Left lung (tissue), 14 donors: ENCODE measurements at places on chromosomes 11 and 22. TPM values are rescaled to one million over a fixed set of nuclear protein-coding genes. Genes with fewer than 3 reads are reported as not detected.
A peak's percentile ranks its signal among the peaks of the same experiment; 100 is the strongest.

GRCh38 chr22:41682033-41682807, 6.4 kb downstream of the SNU13 start:
- H3K27me3 ChIP-seq, result no peaks in the 10 kb centered on the region
- H3K4me3 ChIP-seq, result peak overlapping the region; percentile 47
- peak; percentile 80 for DNase-seq
- no peaks in the 10 kb centered on the region for H3K4me1 ChIP-seq
- H3K36me3 ChIP-seq, result no peaks in the 10 kb centered on the region
- H3K27ac ChIP-seq, result peak overlapping the region; percentile 84

INSC gene
- total RNA-seq, result 0.52 TPM

GRCh38 chr22:49349181-49349835, 478.4 kb downstream of the BRD1 start:
- H3K36me3 ChIP-seq, result no peaks in the 10 kb centered on the region
- no peak overlapping the region for H3K4me3 ChIP-seq
- DNase-seq, result no peak
- no peaks in the 10 kb centered on the region for H3K4me1 ChIP-seq

DNA sequence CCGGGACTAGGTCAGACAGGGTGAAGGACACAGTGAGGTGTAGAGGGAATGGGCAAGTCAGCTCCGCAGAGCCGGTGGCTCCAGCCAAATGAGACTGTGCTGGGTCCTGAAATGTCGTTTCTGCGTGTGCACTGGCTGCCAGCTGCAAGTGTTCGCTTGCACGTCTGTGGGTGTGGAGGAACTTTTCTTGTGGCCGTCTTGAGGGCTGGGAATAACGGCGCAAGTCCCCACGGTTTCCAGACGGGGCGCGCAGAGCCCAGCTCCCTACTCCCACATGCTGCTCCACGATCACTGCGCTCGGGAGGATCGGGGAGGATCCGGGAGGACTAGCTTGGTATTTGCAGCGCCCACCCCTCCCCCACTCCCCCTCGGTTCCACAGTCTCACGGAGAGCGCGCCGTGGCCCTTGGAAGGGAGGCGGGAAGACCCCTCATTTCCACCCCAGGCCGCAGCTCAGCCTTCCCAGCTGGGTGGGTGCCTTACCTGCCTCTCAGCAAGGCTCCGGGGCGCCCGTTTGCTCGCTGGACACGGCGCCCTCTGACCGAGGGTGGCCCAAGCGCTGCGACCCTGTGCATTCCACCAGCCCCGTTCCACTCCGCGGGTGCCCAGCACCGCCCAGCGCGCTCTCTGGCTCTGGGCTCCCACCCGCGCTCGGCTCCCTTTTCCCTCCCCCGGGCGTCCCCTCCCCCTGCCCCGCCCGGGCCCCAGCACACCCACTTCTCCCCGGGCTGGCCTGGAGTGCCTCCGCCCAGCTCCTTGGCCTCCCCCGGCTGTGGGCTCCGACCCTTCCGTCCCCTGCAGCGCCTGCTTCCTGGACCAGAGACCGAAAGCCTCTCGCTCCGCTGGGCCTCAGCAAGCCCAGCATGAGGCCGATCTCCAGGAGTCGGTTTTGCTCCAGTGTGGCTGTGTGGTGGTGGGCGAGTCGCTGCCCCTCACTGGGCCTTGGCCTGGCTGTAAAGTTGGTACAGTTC, at the start of gene KCNE3:
KCNE3 (minus strand) TSS at position 634 of the 970 bp plus-strand sequence. CDS start 9,986 bp downstream, outside the sequence.
- H3K27ac ChIP-seq, result peak within 1 kb of the TSS; percentile 74
- peak; percentile 56 for DNase-seq
- no peaks in the 10 kb centered on the region for H3K36me3 ChIP-seq
- peaks cover 52% of the 10 kb centered on the region for H3K4me1 ChIP-seq
- H3K4me3 ChIP-seq, result peak within 1 kb of the TSS; percentile 54

DPP3 gene
- total RNA-seq, result 46.4 TPM

NXPE1 gene
- total RNA-seq, result not detected

GRCh38 chr11:96827164-96827563, 437.4 kb downstream of the JRKL start:
- no peaks in the 10 kb centered on the region for H3K4me1 ChIP-seq
- H3K27me3 ChIP-seq, result no peaks in the 10 kb centered on the region
- no peaks in the 10 kb centered on the region for H3K36me3 ChIP-seq
- H3K4me3 ChIP-seq, result no peak overlapping the region

GPR83 gene
- total RNA-seq, result not detected

GRCh38 chr11:65931773-65932557, 12.7 kb downstream of the DRAP1 start:
- peaks cover 12% of the 10 kb centered on the region for H3K27me3 ChIP-seq
- H3K27ac ChIP-seq, result no peak overlapping the region
- no peaks in the 10 kb centered on the region for H3K36me3 ChIP-seq

GRCh38 chr11:92894197-92894596, 75.3 kb upstream of the MTNR1B start:
- H3K4me1 ChIP-seq, result no peaks in the 10 kb centered on the region
- no peak overlapping the region for H3K27ac ChIP-seq
- DNase-seq, result no peak

DNA sequence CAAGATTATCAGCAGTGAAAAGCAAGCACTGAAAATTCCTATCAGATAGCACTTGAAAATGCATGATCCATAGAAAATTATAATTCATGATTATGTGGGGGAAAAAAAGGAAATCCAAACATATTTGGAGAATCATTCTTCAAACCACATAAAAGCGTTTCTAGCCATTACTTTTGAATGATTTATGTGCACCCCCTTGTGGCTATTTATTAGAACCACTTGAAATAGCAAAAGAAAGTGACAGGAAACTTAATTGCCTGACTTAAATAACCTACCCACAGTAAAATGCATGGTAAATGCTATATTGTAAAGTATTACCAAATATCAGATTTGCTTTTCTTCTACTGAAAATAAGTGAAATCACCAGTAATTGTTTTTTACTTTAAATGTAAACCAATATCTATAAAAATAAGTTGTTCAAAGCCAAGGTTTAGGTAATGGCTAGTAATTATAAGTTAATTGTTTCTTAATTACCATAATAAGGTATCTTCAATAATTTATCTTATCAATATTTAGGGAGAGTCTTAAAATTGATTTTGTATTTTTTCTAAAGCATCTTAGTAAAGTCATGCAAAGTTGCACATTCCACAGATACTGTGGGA, 168.5 kb downstream of the ARHGAP42 start:
- H3K4me1 ChIP-seq, result no peaks in the 10 kb centered on the region
- DNase-seq, result no peak
- no peaks in the 10 kb centered on the region for H3K27me3 ChIP-seq
- no peaks in the 10 kb centered on the region for H3K36me3 ChIP-seq
- H3K4me3 ChIP-seq, result no peak overlapping the region

- no peak overlapping the region for H3K4me3 ChIP-seq
- H3K4me1 ChIP-seq, result no peaks in the 10 kb centered on the region
- no peaks in the 10 kb centered on the region for H3K36me3 ChIP-seq
- H3K27ac ChIP-seq, result no peak overlapping the region
- DNase-seq, result no peak
Measured at GRCh38 chr11:66800720-66801428, 42.4 kb upstream of the RCE1 start.

DNA sequence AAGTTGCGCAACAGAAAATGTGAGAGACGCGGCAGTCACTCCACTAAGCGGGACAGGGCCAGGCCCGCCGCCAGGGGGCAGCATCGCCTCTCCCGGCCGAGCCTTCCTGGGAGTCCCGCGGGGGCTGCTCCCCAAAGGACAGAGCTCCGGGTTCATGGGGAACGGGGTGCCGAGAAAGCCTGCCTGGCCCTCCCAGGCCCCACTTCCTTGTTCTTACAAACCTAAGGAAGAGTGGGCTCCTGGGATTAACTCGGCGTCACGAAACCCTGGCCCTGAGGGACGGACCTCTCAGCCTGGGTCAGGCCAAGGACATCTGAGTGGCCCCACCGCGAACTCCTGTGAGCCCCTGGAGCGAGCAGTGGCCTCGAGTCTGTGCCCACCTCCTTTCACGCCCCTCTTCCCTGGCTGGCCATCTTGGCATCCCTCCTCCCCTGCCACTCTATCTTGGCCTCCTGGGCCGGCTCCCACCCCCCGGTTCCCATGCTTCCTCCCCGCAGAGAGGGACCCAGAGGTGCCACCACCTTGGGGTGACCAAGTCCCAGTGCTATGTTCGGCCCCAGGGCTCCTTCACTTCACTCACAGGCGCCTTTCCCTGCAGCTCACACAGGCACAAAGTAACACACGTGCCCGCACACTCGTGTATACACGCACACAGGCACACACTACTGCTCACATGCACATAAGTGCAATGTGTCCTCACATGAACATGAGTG, 99.9 kb upstream of the FGF3 start:
- H3K36me3 ChIP-seq, result no peaks in the 10 kb centered on the region
- H3K4me1 ChIP-seq, result no peaks in the 10 kb centered on the region
- H3K27me3 ChIP-seq, result no peaks in the 10 kb centered on the region
- no peak overlapping the region for H3K27ac ChIP-seq

GRCh38 chr11:65290448-65291165, 24.1 kb upstream of the CDC42EP2 start:
- peak overlapping the region; percentile 89 for H3K27ac ChIP-seq
- no peaks in the 10 kb centered on the region for H3K36me3 ChIP-seq
- no peaks in the 10 kb centered on the region for H3K27me3 ChIP-seq
- DNase-seq, result peak; percentile 94
- peak overlapping the region; percentile 6 for H3K4me3 ChIP-seq

DNA sequence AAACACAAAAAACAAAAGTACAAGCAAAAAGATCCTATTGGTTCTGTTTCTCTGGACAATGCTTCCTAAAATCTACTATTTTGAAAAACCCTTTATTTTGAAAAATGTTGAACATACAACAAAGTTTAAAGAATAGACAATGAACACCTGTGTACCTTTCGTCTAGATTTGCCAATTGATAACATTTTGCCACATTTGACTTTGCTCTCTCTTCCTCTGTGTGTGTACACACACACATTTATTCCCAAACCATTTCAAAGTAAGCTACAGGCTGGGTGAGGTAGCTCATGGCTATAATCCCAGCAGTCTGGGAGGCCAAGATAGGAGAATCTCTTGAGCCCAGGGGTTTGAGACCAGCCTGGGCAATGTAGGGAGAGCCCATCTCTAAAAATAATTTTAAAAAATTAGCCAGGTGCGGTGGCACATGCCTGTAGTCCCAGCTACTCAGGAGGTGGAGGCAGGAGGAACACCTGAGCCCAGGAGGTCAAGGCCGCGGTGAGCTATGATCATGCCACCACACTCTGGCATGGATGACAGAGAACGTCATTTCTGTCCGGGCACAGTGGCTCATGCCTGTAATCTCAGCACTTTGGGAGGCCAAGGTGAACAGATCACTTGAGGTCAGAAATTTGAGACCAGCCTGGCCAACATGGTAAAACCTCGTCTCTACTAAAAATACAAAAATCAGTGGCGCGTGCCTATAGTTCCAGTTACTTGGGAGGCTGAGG, 5.3 kb upstream of the PSMC3 start:
- H3K4me3 ChIP-seq, result no peak overlapping the region
- DNase-seq, result no peak
- no peaks in the 10 kb centered on the region for H3K4me1 ChIP-seq
- H3K36me3 ChIP-seq, result no peaks in the 10 kb centered on the region

GRCh38 chr11:106369224-106369623, 291.8 kb downstream of the AASDHPPT start:
- H3K4me1 ChIP-seq, result no peaks in the 10 kb centered on the region
- DNase-seq, result no peak
- no peaks in the 10 kb centered on the region for H3K36me3 ChIP-seq
- no peak overlapping the region for H3K4me3 ChIP-seq
- no peak overlapping the region for H3K27ac ChIP-seq
- no peaks in the 10 kb centered on the region for H3K27me3 ChIP-seq

MARK2 gene
- 38.9 TPM for total RNA-seq

OR8D1 gene
- total RNA-seq, result not detected

GLB1L2 gene
- total RNA-seq, result 11.9 TPM

- no peaks in the 10 kb centered on the region for H3K27me3 ChIP-seq
- H3K36me3 ChIP-seq, result no peaks in the 10 kb centered on the region
- no peak overlapping the region for H3K27ac ChIP-seq
- H3K4me3 ChIP-seq, result no peak overlapping the region
- H3K4me1 ChIP-seq, result no peaks in the 10 kb centered on the region
Measured at GRCh38 chr11:50170115-50170514, 137.4 kb downstream of the OR4C45 start.

GRCh38 chr11:1967641-1968225, 20.6 kb downstream of the MRPL23 start:
- H3K36me3 ChIP-seq, result no peaks in the 10 kb centered on the region
- H3K4me1 ChIP-seq, result no peaks in the 10 kb centered on the region
- H3K27ac ChIP-seq, result no peak overlapping the region
- DNase-seq, result peak; percentile 6

VWCE gene
- total RNA-seq, result 0.55 TPM

APOA4 gene
- not detected for total RNA-seq

ZNF195 gene
- 26.4 TPM for total RNA-seq

DNA sequence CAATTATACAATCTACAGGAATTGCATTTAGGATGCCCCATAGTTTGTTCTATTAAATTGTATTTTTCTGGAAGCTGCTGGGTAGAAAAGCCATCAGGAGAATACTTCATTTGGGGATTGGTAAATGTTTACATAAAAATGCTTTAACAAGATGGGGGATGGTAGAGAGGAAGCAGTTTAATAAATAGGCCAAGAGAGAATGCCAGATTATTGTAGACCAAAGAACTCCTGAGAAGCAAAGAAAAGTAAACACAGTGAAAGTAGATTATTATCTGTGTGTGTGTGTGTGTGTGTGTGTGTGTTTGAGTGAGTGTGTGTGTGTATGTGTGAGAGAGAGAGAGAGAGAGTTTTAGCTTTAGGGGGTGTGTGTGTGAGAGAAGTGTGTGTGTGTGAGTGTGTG, 820.4 kb upstream of the CCDC90B start:
- no peaks in the 10 kb centered on the region for H3K27me3 ChIP-seq
- H3K36me3 ChIP-seq, result no peaks in the 10 kb centered on the region
- no peak for DNase-seq
- H3K4me1 ChIP-seq, result no peaks in the 10 kb centered on the region
- no peak overlapping the region for H3K4me3 ChIP-seq

GRCh38 chr11:128398517-128399250, 188.7 kb downstream of the ETS1 start:
- H3K36me3 ChIP-seq, result no peaks in the 10 kb centered on the region
- DNase-seq, result no peak
- H3K27me3 ChIP-seq, result no peaks in the 10 kb centered on the region

DNA sequence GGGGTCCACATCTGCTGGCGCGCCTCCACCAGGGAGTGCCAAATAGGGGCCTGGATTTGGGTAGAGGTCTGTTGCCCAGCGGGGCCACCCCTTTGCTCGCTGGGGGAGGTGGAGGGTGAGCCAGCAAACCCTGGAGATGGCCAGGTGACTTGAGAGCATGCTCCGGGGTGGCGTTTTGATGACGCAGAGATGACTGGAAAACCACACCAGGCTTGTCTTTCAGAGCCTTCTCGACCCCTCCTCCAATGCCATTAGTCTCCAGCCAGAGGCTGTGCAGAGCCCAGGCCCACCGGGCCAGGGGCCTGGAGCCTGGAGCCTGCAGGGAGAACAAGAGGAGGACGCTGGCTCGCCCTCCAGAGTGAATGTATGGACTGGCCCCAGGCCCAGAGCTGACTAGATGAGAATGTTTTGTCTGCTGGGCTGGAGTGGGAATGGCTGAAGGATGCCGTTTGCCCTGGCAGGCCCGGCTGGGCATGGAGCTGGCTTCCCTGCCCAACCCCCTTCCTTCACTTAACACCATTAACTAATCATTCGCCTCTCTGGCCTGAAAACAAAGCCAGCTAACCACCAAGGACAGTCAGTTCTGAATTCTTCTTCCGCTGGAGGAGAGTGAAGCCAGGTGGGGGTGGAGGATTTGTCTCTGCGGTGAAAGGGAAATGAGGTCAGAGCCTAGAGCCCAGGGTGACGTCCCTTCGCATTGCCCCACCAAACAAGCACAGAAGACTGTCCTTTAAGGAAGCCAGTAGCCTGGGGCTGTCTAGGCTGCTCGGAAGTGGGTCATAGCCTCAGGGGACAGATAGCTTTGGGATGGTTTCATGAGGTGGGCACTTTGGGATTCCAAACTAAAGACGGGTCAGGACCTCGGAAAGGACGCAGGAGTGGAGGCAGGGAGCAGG, 1.6 kb upstream of the MCAM start:
- no peaks in the 10 kb centered on the region for H3K36me3 ChIP-seq
- peaks cover 20% of the 10 kb centered on the region for H3K4me1 ChIP-seq
- H3K27me3 ChIP-seq, result peaks cover 84% of the 10 kb centered on the region
- DNase-seq, result no peak
